Neural progenitor cell (in vitro differentiated cells): ENCODE measurements at places on chromosomes 2 and 18.

DNA sequence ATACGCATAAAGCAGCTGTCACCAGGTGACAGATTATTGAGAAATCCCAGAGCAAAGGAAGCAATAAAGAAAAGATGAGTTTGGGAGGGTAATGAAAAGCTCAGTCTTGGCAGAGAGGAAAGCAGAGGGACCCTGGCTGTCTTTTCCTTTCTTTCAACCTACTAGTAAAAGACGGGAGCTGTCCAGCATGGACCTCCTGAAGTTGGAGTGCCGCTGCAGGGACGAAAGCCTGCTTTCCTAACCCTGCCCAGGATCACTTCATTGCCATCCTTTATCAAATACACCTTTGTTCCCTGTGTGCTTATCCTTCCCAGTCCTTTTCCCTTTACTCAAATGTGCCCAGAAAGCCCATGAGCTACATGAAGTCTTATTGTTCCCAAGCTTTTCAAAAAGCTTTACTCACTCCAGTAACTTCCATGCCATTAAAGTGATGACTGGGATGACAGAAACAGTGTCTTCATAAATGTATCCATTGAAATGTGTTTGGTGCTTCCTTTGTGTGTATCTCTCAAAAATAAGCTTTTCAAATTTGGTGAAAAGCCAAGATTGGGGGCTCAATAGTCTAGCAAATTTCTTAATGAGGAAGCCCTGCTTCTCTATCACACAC, 3.7 kb upstream of the SPR start:
- no peak overlapping the region for H3K4me3 ChIP-seq
- peak; percentile 84 for DNase-seq
- H3K27me3 ChIP-seq, result peaks cover 75% of the 10 kb centered on the region
- H3K27ac ChIP-seq, result no peak overlapping the region
- no peaks in the 10 kb centered on the region for H3K4me1 ChIP-seq

- H3K27me3 ChIP-seq, result no peaks in the 10 kb centered on the region
- H3K27ac ChIP-seq, result no peak overlapping the region
- H3K4me1 ChIP-seq, result no peaks in the 10 kb centered on the region
- H3K4me3 ChIP-seq, result no peak overlapping the region
- no peaks in the 10 kb centered on the region for H3K36me3 ChIP-seq
Observed at GRCh38 chr18:60020107-60020925, 120.5 kb downstream of the PMAIP1 start.

- peaks cover 4% of the 10 kb centered on the region for H3K36me3 ChIP-seq
- DNase-seq, result no peak
- H3K4me3 ChIP-seq, result no peak overlapping the region
- no peaks in the 10 kb centered on the region for H3K27me3 ChIP-seq
Observed at GRCh38 chr2:168166902-168167510, 80.4 kb downstream of the STK39 start.

- DNase-seq, result no peak
- no peaks in the 10 kb centered on the region for H3K36me3 ChIP-seq
- H3K4me1 ChIP-seq, result peaks cover 25% of the 10 kb centered on the region
- peak overlapping the region; percentile 80 for H3K4me3 ChIP-seq
- H3K27me3 ChIP-seq, result peaks cover 19% of the 10 kb centered on the region
- no peak overlapping the region for H3K27ac ChIP-seq
Observed at GRCh38 chr18:21109936-21110712, 1.5 kb downstream of the ROCK1 start.

DNA sequence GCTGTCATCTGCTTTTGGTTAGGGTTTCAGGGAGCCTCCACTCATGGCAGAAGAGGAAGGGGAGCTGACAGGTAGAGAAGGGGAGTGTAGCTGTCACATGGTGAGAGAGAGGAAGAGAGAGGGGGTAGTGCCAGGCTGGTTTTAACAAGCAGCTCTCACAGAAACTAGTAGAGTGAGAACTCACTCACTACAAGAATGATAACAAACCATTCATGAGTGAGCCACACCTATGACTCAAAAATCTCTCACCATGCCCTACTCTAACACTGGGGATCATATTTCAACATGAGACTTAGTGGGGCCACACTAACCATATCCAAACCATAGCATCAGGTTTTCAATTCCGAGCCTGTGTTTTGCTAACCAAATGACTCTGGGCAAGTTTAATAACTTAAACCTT, 274.9 kb upstream of the VWC2L start:
- no peaks in the 10 kb centered on the region for H3K27me3 ChIP-seq
- no peak overlapping the region for H3K27ac ChIP-seq
- H3K36me3 ChIP-seq, result no peaks in the 10 kb centered on the region

GRCh38 chr2:236861944-236862343, 223.7 kb upstream of the COPS8 start:
- peaks cover 23% of the 10 kb centered on the region for H3K4me1 ChIP-seq
- H3K27me3 ChIP-seq, result no peaks in the 10 kb centered on the region
- DNase-seq, result no peak
- no peak overlapping the region for H3K27ac ChIP-seq
- no peak overlapping the region for H3K4me3 ChIP-seq

GRCh38 chr18:48994044-48994651, 43.4 kb upstream of the SMAD7 start:
- H3K36me3 ChIP-seq, result no peaks in the 10 kb centered on the region
- H3K27ac ChIP-seq, result no peak overlapping the region
- no peak for DNase-seq
- H3K4me1 ChIP-seq, result no peaks in the 10 kb centered on the region

GRCh38 chr2:137670111-137670510, 294.2 kb upstream of the HNMT start:
- no peaks in the 10 kb centered on the region for H3K4me1 ChIP-seq
- no peak overlapping the region for H3K4me3 ChIP-seq
- H3K27me3 ChIP-seq, result no peaks in the 10 kb centered on the region
- H3K36me3 ChIP-seq, result no peaks in the 10 kb centered on the region
- DNase-seq, result no peak
- no peak overlapping the region for H3K27ac ChIP-seq

- no peak overlapping the region for H3K27ac ChIP-seq
- DNase-seq, result peak; percentile 74
- H3K36me3 ChIP-seq, result no peaks in the 10 kb centered on the region
- H3K27me3 ChIP-seq, result peaks cover 37% of the 10 kb centered on the region
- H3K4me1 ChIP-seq, result peaks cover 15% of the 10 kb centered on the region
- peak overlapping the region; percentile 42 for H3K4me3 ChIP-seq
Observed at GRCh38 chr2:101473911-101474701, 806 bp downstream of the RFX8 start.

GRCh38 chr2:198571393-198571792, 767.0 kb downstream of the PLCL1 start:
- no peak overlapping the region for H3K4me3 ChIP-seq
- DNase-seq, result no peak
- H3K36me3 ChIP-seq, result no peaks in the 10 kb centered on the region

- H3K27ac ChIP-seq, result no peak within 1 kb of the TSS
- H3K4me1 ChIP-seq, result peaks cover 15% of the 10 kb centered on the region
- H3K27me3 ChIP-seq, result peaks cover 56% of the 10 kb centered on the region
- H3K4me3 ChIP-seq, result peak within 1 kb of the TSS; percentile 98
Observed at GRCh38 chr2:69013142-69013839, at the start of gene ANTXR1. Gene ANTXR1, plus strand, starts transcription at chr2:69013179. Its CDS starts 321 bp downstream, at chr2:69013500.

DNA sequence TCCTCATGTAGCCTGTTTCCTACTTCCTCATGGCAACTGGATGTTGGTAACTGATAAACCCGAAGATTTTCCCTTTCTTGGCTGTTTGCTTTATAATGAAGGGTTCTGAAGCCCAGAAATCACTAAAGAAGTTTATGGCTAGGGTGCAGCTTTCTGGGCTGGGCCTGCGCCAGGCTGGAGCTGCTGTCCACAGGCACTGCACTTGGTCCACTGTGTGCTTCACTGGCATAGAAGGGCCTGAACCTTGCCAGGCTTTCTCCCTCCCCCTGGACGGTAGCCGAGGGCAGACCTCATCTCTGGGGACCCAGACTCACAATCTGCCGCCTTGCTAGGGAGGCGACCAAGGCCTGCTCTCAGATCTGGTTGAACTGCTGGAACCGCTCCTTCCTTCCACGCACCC, 133.3 kb upstream of the SPRED2 start:
- no peak for DNase-seq
- no peak overlapping the region for H3K27ac ChIP-seq
- no peaks in the 10 kb centered on the region for H3K36me3 ChIP-seq
- H3K27me3 ChIP-seq, result peaks cover 67% of the 10 kb centered on the region
- no peak overlapping the region for H3K4me3 ChIP-seq
- H3K4me1 ChIP-seq, result peaks cover 10% of the 10 kb centered on the region

DNA sequence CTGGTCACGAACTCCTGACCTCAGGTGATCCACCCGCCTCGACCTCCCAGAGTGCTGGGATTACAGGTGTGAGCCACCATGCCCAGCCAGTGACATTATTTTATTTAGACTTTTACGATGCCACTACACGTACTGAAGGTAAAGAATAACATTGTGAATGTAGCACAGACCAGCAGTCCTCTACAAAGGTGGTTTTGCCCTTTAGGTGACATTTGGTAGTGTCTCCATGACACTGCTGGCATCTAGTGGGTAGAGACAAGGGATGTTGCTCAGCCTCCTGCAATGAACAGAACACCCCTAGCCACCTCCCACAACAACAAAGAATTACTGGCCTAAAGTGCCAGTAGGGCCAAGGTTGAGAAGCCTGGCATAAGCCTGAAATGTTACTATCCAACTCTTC, 69.5 kb downstream of the MYOM1 start:
- H3K36me3 ChIP-seq, result no peaks in the 10 kb centered on the region
- no peak overlapping the region for H3K4me3 ChIP-seq
- H3K4me1 ChIP-seq, result no peaks in the 10 kb centered on the region
- H3K27ac ChIP-seq, result no peak overlapping the region
- no peak for DNase-seq

DNA sequence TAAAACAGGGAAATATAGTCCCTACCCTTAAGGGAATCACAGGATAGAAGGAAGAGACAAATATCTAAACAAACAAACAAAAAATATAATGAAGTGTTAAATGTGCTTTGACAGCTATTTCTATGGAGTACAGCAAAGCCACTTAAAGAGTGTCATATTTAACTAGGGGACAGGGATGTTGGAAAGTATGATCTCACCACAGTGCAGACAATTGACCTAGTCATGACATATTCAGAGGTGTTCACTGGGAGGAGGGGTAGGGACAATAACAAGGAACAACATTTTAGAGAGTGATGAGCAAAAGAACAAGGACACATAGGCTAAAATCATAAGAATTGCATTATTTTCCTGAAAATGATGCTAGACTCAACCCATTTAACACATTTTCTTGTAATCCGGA, 107.5 kb downstream of the TMEM163 start:
- H3K4me1 ChIP-seq, result no peaks in the 10 kb centered on the region
- no peaks in the 10 kb centered on the region for H3K36me3 ChIP-seq
- DNase-seq, result no peak

DNA sequence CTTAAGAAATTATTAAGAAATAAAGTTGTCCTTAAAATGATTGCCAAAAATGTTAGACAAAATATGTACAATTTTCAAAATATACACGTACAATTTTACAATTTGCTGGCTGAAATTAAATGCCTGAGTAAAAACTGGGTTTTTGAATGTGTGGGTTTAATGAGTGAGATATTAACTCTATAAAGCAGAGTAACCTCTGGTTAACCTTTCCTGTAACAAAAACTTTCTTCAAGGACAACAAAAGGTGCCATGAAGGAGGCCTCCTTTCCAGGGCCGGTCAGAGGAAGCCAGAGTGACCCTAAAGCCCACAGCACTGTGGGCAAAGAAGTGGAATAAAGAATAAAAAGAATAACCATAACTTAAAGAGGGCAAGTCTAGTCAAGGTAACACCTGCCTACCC, 16.5 kb upstream of the MAL start:
- DNase-seq, result no peak
- H3K27me3 ChIP-seq, result no peaks in the 10 kb centered on the region
- no peaks in the 10 kb centered on the region for H3K4me1 ChIP-seq
- no peaks in the 10 kb centered on the region for H3K36me3 ChIP-seq
- no peak overlapping the region for H3K4me3 ChIP-seq

DNA sequence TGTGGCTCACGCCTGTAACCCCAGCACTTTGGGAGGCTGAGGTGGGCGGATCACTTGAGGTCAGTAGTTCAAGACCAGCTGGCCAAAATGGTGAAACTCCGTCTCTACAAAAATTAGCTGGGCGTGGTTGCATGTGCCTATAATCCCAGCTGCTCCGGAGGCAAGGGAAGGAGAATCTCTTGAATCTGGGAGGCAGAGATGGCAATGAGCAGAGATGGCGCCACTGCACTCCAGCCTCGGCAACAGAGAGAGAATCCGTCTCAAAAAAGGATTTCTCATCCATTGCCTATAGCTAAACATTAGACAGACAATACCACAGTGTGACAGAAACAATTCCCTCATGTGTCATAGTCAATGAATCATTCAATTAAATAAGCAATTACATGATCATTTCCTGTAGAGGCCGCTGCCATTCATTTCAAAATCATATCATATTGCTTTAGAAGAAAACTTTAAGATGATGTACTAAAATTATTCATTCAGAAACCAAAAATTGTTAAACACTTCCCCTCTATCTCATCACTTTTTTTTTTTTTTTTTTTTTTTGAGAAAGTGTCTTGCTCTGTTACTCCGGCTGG, 69.5 kb upstream of the TGIF1 start:
- H3K27ac ChIP-seq, result no peak overlapping the region
- H3K4me3 ChIP-seq, result no peak overlapping the region
- H3K27me3 ChIP-seq, result no peaks in the 10 kb centered on the region
- H3K4me1 ChIP-seq, result peaks cover 38% of the 10 kb centered on the region

DNA sequence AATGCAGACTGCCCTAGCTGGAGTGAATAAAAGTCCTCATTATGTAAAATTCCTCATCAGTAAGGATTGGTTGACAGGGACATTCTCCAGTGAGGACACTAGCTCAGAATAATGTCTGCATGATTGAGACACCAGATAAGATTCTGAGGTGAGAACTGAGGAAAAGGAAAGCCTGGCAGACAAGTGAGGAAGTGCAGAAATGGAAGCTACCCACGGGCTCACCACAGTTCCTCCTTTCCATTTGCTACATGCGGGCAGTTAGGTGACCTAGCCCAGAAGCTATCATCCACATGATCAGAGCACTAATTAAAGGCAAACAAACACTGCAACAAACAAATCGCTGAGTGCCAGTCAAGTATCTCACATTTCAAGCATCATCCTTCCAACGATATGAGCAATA, 27.7 kb downstream of the NETO1 start:
- H3K27me3 ChIP-seq, result no peaks in the 10 kb centered on the region
- no peak overlapping the region for H3K4me3 ChIP-seq
- H3K4me1 ChIP-seq, result no peaks in the 10 kb centered on the region
- no peak for DNase-seq
- H3K36me3 ChIP-seq, result no peaks in the 10 kb centered on the region
- H3K27ac ChIP-seq, result no peak overlapping the region

GRCh38 chr2:11578081-11578948, 44.5 kb downstream of the GREB1 start:
- H3K4me1 ChIP-seq, result peaks cover 17% of the 10 kb centered on the region
- H3K36me3 ChIP-seq, result no peaks in the 10 kb centered on the region
- H3K27ac ChIP-seq, result no peak overlapping the region
- no peak for DNase-seq
